ENCODE measurements at places on chromosomes 11 and 22. TPM values are rescaled to one million over a fixed set of nuclear protein-coding genes. Genes with fewer than 3 reads are reported as not detected.
A peak's percentile ranks its signal among the peaks of the same experiment; 100 is the strongest.

GRCh38 chr22:46280999-46281623 lies 13.3 kb downstream of the TTC38 start:
- no peak for DNase-seq

DNA sequence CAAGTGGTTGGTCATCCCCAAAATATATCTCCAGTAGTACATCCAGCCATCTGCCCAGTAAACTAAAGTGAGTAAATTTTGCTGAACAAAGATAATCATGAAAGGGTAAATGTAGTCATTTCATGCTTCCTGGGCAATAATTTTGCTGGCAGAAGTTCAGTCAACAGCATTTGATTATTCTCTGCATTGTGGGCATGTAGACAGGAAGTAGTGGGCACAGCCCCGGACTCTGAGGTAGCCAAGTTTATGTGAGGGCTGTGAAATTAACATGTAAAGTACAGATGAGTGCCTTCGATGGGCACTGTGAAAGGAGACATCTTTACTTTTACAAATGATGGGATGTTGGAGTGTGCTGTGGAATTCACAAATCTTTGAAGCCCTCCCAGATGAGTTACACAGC lies 312.2 kb upstream of the MTNR1B start:
- DNase-seq: no peak

GRCh38 chr11:78039919-78040671 lies 17.0 kb upstream of the KCTD14 start:
- peak; percentile 63 for DNase-seq

DNA sequence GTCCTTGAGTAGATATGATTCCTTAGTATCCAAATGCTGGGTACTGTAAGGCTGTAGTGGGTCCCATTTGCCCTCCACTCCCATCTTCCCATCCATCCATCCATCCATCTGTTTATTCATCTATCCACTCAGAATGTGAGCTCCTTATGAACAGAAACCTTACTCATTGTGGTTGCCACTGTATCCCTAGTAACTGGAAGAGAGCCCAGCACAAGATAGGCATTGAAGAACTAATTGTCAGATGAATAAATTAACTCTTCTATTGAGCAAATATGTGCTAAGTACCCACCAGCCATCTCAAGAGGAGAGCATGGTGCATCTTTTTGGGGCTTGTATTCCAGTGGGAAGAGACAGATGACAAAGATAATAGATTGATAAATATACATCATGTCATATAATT lies 86.4 kb upstream of the SEZ6L start:
- no peak for DNase-seq

DNA sequence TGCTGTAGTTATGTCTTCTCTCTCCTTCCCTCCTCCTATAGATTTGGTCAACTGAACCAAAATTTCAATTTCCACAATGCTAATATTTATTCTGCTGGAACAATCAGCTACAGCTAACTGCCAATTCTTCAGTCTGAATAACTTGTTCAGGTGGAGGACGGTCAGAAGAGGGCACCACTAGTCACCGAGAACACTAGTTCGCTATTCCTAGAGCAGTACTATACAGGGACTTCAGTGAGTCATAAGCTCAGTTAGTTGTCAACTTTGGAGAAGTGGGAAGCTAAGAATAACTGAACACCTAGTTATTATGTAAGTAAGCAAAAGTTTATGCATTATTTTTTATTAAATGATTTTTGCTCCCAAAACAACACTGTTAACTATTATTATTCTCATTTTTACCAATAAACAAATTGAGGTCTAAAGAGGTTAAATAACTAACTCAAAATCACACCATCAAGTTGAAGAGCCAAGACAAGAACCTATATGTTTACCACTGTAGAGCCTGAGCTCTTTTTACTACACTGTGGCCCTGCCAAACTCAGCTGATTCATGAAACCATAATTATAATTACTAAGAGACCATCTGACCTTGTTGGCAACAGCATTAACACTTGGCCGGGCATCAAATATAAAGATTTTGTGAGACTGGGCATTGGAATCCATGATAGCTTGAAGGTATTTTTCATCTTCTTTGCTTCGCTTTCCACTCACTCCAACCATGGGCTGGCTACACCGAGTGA lies 59.0 kb downstream of the CEP57 start:
- peak; percentile 26 for DNase-seq

DNA sequence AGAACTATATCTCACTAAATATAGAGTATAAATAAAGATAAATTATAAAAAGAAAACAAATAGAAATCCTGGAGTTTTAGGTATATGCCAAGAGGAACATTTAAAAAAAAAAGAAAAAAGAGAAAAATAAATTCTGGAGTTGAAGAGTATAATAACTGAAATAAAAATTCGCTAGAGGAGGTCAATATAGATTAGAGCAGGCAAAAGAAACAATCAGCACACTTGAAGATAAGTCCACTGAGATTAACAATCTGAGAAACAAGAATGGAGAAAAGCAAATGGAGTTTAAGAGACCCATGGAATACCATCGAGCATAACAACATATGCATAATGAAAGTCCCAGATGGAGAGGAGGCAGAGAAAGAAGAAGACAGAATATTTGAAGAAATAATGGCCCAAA lies 14.3 kb upstream of the BEST1 start:
- DNase-seq: no peak

GRCh38 chr22:47853750-47854149 lies 1091.3 kb downstream of the TBC1D22A start:
- no peak for DNase-seq

- DNase-seq: no peak
Observed at GRCh38 chr11:10646005-10646404, 47.5 kb downstream of the IRAG1 start.

DNA sequence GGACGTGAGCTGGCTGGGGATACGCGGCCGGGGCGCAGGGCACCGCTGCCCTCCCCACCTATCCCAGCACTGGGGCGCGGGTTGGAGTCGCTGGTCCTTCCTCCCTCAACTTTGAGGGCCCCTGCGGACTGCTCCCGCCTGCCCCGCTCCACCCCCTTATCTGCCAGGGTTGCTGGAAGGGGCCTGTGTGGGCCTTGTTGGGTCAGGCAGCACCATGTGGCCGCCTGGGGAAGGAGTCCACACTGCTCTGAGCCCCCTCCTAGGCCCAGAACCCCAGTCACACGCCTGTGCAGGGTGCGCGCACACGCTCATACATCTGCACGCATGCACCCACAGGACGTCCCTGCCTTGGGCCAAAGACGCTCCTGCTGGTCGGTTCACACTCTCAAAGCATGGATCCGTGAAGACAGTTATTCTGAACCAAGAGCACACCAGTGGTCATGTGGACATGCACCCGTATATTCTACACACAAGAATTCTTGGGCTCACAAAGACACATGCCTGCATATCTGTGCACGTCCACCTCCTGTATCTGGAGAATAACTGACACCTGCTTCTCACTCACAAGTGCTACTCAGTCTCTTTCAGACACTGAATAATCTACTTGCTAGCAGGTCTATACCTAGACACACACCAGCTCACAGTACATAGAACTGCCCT lies 710 bp downstream of the TUB start:
- no peak for DNase-seq

DNA sequence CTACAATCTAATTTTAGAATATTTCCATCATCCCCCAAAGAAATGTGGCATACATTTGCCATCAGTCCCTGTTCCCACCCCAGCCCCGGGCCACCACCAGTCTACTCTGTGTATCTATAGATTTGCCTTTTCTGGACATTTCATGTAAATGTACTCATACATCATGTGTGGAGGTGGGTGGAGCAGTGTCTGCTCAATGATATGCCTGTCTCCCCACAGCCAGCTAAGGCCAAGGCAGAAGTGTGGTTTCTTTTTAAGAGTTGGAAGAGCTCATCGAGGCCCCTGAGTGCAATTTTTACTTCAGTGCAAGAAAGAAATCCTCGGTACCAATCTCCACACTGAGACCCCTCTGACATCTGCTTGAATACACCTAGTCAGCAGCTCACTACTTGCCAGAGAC lies 80.5 kb downstream of the TP53I11 start:
- DNase-seq: no peak

BTG4 gene
- 0.23 TPM for total RNA-seq

Measured in activated T-cell treated with anti-CD3 and anti-CD28 coated beads, Interleukin-2, amount 50 U/mL, for 72 hours (primary cell).